Stimulated activated CD4-positive, alpha-beta T cell treated with anti-CD3 and anti-CD28 coated beads, TNF-alpha, amount 100 ng/mL, for 1 hour (primary cell): ENCODE measurements at places on chromosomes 3 and 15.

GRCh38 chr3:188021502-188022040 lies 132.4 kb upstream of the LPP start:
- no peak for DNase-seq

DNA sequence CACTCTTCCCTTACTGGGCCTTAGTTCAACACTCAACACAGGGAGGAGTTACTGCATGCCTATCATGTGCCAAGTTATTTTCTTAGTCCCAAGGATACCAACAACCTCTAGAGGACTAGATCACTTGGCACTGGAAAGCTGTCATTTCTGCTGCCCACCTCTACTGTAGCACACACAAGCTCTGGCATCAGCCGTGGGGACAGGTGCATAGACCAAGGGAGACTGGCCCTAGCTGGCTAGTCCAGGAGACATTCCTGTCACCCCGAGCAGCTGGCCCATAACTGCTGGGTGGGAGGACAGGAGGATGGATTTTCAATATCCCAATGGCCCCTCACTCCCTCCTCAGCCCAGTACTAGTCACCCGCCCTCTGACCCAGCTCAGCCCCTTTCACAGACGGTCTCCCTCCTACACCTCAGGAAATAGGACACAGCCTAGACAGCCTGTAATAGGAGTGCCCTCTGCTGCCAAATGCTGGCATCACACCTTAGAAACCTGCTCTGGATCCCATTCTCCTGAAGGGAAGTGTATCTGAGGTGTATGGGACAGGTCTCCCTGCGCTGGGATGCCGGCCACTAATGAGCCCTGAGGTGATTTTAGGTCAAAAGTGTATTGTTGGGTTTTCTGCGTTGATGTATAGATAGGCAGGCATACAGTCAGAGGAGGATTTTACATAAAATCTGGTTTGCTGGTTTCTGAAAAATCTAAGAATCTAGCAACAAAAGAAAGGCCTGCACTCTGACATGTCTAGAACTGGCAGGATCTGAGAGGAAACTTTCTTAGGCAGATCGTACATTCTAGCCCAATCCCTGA lies 3.4 kb upstream of the DZIP1L start:
- no peak for DNase-seq

GRCh38 chr3:87351937-87352336 lies 75.6 kb upstream of the POU1F1 start:
- DNase-seq, result no peak

DNA sequence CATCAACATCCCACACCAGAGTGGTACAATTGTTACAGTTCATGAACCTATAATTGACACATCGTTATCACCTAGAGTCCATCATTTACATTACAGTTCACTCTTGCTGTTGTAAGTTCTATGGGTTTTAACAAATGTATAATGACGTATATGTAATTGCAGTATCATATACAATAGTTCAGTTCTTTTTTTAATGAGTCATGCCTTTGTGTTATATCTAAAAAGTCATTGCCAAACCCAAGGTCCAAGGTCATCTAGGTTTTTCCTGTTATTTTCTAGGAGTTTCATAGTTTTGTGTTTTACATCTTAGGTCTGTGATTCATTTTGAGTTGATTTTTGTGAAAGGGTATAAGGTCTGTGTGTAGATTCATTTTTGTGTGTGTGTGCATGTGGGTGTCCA lies 160.9 kb upstream of the GALNT15 start:
- no peak for DNase-seq

GRCh38 chr15:92326236-92326635 lies 67.4 kb upstream of the ST8SIA2 start:
- no peak for DNase-seq

DNA sequence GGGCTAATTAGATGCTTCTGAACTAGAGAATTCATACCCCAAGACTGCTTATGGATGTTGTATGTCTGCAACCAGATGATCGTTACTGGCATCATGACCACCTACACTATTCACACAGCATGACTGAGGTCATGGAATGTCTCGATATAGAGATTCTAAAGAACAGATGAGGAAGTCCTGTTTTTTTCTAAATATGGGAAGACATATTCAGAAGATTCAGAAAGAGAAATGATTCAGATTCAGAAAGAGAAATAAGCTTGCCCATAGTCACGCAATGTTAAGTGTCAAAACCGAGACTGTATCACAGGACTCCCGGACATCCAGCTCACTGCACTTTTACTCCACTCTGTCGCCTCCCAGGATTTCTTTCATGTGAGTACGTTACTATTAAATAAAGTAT lies 136.2 kb downstream of the TPRG1 start:
- DNase-seq, result no peak

- DNase-seq, result no peak
These were observed 20.1 kb upstream of the TSEN2 start for GRCh38 chr3:12464181-12464580.

- no peak for DNase-seq
These were observed 23.1 kb upstream of the TXNRD3 start for GRCh38 chr3:126677862-126678503.

DNA sequence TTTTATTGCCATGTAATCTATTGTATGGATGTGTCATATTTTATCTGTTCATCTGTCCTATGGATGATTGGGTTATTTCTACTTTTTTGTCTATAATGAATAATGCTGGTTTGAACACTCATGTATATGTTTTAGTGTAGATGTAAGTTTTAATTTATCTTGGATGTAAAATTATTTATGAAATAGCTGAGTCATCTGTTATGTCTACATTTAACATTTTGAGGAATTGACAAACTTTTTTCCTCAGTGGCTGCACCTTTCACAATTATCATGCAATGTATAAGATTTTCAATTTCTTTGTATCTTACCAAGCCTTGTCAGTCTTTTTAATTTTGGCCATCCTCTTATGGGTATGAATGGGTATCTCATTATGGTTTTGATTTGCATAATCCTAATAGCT lies 666.4 kb downstream of the DIPK2A start:
- DNase-seq, result no peak

DNA sequence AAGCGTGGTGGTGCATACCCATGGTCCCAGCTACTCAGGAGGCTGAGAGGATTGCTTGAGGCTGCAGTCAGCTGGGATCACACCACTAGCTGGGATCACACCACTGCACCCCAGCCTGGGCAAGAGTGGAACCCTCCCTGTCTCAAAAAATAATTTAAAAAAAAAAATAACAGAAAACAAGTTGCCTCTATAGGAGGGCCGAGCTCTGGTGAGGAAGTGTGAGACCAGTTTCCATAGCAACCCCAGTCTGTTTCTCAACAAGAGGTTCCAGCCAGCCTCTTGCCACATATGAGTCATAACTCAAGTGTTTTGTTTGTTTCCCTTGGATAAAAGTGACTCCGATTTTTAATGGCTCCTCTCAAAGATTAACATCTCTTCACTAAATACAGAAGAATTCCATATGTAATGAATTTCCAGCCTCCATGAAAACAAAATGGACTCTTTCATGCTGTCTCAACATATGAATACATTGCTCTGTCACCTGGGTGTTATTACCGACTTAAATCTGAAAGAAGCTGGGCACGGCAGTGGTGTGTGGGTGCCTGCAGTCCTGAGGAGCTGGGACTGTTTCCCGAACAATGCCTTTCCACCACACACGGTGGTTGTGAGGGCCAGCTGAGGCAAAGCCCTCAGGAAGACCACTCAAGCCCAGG lies 19.7 kb downstream of the TMEM43 start:
- peak; percentile 48 for DNase-seq

- no peak for DNase-seq
These were observed 151.1 kb downstream of the ROBO2 start for GRCh38 chr3:77191014-77191413.

- no peak for DNase-seq
These were observed 302.6 kb downstream of the POLQ start for GRCh38 chr3:121243208-121243607.

DNA sequence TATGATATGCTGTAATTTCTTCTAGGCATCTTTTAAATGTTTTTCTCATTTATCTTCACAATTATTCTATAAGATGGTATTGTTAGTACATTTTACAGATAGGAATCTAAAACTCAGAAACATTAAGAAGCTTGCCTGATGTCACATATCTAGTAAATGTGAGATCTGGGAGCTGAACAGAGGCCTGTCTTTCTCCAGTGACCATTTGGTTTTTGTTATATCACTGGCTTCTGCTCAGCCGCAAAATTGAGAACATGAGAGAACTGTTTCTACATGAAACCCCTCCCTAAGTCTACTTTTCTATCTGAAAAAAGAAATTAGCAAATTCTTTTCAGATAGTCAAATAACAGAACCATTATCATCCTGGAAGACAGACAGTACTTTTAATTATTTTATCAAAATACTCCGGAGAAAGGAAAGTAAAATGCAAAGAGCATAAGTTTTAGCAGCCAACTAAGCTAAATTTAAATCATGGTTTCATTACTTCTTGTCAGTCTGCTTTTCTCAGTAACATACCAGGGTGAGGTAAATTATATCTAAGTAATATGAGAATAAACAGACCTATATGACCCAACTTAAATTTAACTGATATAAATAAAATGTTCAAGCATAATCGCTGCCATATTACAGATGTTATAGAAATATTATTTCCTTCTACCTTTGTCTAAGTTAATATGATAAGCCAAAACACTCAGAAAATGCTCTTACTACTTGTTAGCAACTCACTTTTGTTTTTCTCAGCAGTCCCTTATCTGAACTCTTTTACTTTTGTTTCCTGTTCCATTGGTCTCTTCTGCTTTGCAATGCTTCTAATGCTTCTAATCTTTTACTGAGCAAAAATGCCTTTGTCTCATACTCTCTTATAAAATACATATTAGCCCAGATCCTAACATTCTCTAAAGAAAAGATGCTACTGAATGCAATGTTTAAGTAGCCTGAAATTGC lies 68.0 kb upstream of the MBNL1 start:
- DNase-seq, result no peak

- DNase-seq, result no peak
These were observed 25.2 kb downstream of the TNK2 start for GRCh38 chr3:195883160-195883559.

GRCh38 chr3:185936273-185936629 lies 1.6 kb downstream of the TRA2B start:
- no peak for DNase-seq

DNA sequence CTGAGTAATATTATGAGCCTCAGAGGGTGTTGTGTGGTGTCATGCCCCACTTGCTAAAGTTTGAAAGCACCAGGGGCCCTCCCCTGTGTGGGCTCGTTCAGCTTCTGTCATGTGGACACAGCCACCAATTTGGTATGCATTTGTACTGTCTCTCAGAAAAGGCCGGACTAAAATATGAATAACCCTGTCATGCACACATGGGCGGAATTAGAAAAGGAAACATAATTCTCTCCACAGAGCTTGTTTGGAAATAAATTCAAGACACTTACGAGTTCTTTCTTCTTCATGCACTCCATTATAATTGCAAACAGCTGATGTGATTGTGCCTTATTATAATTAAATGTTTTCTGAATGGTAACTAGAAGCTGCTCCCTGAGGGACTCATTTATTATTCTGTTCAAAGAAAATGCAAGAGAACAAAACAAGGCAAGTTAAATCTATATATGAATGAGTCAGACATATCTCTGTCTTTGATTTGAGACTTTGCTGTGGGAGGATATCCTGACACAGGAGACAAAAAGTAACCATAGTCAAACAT lies 39.1 kb downstream of the TRPM1 start:
- no peak for DNase-seq

DNA sequence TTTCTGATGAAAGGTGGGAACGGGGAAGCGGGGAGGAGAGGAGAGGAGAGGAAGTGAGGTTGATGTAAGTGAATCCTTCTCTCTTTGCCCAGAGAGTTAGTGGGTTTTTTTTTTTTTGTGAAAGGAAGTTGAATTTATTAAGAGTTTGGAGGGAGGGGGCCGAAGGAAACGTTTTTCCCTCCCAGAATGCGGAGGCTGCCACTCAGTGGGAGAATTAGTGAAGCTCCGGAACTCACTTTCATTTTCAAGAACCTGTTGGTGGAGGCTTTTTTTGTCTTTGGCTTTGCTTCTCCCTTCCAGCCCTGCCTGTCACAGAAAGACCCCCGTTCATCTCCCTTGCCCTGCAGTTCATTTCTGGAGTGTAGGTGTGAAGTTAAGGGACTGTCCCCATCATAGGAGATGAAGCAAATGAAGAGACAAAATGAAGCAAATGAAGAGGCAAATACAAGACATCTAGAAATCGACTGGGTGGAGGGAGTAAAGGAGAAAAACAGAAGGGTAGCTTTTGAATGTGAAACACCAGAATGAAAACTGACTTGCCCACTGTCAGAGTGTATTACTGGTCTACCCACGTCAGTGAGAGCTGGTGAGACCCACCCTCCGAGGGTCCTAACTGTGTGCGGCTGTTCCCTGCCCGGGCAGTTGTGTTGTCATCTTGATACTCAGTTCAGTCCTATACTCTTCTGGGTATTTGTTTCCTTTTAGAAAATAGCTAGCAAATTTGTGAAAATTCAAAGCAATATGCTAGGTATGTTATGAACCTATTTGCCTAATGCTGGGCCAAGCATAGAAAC lies 91.5 kb downstream of the ITPR1 start:
- DNase-seq, result no peak

DNA sequence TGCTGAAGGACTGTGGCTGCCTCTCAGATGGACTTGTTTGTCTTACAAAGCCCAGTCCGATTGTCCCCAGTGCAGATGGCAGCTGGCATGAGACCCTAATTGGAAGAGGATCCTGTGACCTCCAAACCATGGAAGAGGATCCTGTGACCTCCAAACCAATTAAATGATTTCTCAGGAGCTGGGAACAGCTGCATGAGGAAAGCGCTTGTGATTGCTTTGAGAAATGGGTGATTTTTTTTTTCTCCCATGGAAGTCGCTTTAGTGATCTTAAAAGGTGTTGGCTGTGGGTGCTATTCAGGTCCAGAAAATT lies 68.4 kb upstream of the LARS2 start:
- DNase-seq, result no peak

- DNase-seq, result no peak
These were observed 4.2 kb upstream of the PLEKHO2 start for GRCh38 chr15:64837502-64837901.

DNA sequence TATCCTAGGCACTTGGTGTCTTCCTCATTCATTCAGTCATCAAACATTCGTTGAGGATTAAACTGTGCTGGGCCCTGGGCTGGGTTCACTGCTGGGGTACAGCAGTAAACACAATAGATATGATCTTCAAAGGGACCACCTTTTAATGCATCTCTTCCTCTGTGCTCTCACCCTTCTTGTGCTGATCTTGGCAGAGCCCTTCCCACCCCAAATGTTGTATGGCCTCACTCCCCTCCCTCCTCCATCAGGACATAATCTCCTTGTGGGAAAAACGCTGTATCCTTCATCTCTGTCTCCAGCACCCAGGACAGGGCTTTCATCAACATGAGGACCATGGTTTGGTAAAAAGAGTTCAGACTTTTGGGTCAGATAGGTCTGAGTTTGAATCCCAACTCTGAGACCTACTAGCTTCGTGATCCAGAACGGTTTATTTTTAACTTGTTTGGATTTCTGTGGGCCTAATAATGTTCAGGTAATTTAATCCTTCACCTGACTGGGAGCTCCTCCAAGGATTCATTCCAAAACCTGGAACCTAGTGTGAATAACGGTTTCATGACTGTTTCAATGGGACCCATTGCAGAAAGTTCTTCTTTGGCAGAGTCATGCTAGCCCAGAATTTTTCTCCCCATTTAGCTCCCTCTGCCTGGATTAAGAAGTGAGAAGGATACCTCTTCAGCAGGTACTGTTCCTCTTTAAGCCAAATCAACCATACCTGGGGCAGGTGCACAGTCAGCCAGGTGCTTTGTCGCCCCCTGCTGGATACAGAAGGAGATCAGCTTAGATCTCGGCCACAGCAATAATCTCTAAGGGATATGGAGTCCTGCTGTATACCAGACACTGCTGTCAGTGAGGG lies 5.2 kb upstream of the WNT7A start:
- peak; percentile 52 for DNase-seq
